GM23338 (cell line): ENCODE measurements at places on chromosomes 2 and 18. TPM values are rescaled to one million over a fixed set of nuclear protein-coding genes. Genes with fewer than 3 reads are reported as not detected.

The MYL1 gene
- total RNA-seq, result not detected in 2 replicates

GRCh38 chr18:51833850-51834249 lies 506.1 kb upstream of the DCC start:
- no peak for DNase-seq

DNA sequence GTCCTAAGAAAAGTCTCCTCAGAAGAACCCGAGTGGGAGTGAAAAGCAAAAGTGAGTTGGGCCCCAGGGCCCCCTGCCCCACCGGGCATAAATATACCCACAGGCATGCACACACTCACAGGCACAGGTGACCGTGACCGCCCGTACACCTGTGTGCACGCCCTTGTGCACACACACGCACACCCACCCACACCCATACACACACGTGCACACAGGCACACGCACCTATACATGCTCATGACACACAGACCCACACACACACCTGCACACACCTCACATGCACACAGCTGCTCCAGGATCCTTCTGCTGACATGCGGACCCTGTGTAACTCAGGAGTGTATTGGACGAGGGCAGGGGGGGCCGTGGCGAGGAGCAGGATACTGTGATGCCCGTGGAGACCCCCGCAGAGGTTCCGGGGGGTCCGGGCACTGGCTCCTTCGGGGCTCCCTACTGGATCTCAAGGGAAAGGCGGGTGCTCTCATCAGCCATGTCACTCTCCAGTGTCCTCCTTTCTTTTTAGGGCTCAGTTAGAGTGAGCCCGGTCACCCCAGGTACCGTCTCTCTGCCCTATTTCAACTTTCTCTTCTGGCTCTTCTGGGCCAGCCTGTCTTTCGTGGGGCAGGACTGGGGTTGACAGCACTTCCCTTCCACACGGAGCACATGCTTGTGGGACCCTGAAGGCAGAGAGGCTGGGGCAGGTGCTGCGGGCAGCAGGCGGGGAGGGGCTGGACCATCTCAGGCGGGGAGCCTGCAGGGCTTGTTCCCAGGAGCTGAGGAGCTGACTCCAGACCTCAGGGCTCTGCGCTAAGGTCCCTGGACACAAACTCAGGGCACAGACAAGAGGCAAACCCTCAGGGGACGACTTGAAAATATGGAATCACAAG lies 48.5 kb downstream of the TPO start:
- DNase-seq, result no peak

DNA sequence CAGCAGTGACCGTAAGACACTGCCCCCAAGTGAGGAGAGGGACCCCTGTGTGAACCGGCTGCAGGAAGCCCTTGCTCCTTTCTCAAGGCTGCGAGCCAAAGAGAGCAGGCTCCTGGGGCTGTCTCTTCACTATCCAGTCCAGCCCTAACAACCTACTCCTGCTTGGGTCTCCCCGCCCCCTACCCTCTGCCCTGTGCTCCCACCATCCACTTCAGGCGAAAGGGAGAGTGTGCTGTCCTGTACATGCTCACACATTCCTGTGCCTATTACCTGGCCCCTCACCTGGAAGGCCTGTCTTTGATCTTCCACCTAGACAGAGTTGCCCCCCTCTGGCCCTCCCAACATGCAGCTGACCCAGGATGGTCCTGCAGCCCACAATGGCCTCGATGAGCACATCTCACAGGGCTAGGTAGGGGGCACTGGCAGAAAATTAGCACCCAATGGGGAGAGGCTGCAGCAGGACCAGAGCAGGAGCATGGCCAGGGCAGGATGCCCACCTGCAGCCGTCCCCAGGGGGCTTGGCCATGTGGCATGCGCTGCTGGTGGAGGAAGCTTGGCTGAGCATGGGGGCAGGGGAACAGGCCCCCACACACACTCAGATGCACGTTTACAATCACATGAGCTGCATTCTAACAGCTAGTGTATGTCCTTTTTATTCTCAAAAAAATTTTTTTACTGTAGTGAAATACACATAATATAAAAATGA lies 93.5 kb downstream of the POLR1A start:
- no peak for DNase-seq
